ENCODE measurements at places on chromosomes 7 and 10. TPM values are rescaled to one million over a fixed set of nuclear protein-coding genes. Genes with fewer than 3 reads are reported as not detected.

DNA sequence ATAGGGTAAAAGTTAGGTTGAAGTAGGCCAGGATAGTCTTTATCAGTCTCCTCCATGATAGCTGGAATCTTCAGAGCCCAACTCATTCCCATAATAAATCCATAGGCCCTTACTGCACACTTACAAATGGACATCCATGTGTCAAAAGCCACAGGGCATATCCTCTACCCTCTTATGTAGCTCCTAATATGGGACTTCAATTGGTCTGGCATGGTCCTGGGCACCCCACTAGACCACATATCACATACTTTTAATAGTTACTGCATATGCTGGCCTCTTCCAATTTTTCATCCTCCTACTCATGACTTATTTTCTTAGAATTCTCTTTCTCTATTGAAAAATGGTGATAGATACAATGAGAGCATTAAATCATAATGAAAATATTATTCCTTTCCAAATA, 169.3 kb downstream of the MAGI2 start:
- DNase-seq: no peak

- DNase-seq: no peak
These were observed 37.4 kb upstream of the GSAP start for GRCh38 chr7:77453531-77453930.

GRCh38 chr7:18936265-18936664, 181.2 kb downstream of the TWIST1 start:
- DNase-seq: no peak

GRCh38 chr10:124010563-124011131, 82.8 kb downstream of the CHST15 start:
- no peak for DNase-seq

DNA sequence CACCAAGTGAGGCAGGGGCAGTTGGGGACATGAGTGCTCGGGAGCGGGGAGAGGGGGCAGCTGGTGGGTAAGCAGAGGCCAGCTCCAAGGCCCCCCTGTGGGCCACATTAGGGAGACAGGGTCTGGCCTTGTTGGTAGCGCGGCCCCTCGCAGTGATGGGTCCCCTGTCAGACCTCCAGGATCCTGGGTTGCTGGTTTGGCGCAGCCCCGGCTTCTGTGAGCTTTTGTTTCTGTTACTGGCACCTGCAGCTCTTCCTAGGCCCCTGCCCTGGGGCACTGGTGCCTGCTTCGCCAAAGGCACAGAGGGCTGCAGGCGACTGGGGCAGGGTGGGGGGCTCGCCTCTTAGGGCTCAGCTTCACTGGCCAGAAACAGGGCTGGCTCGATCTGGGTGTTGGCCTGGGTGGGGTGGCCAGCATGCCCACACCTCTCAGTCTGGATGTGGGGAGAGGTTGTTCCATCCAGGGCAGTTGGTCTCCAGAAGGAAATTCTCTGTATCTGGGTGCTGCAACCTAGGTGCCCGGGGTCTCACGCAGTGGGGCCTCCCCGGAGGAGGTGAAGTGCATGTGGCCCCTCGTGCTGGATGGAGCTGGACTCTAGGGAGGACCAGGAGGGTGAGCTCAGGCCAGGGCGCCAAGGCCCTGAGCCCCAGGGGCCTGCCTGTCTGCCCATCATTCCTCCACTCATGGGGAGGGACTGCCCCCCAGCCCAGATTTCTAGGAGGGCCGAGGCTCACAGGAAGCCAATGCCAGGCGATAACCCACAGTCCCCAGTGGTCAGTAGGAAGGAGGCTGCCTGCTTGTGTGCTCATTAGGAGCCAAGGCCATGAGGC, 138.6 kb downstream of the LHPP start:
- no peak for DNase-seq

DNA sequence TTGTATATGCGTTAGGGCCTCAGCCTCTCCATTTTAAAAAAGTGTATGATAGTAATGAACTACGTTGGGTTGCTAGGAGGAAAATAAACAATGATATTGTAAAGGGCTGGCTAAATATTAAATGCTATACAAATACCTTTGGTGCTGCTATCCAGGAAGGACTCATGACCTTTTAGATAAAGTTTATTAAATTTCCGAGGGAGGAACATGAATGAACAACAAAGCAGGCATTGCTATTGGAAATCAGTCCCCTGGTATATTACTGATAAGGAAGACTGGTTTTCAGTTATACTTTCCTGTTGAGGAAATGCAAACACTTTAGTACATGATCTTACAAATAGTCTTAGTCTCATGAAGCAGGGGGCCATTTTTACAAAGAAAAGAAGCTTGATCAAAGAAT, 17.2 kb upstream of the AGR2 start:
- DNase-seq: no peak

- DNase-seq: no peak
These were observed 31.6 kb downstream of the ZNF117 start for GRCh38 chr7:64959072-64959747.

GRCh38 chr10:50582046-50582445, 41.7 kb downstream of the SGMS1 start:
- no peak for DNase-seq

DNA sequence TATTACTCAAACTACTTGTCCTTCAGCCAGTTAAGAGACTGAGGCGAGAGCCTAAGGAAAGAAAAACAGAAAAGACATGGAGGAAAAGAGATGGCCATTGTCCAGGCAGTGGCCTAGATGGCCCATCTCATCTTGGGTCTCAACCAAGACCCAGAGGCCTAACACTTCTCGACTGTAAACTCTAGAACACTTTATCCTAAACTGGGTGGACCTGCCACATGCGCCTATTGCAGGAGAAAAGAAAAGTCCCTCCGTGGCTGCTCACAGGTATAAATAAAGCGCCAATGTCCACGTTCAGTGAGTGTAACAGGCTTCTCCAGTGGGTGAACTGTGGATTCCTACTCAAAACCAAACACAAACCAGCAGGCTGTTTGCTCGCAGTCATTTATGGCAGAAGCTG, 92.7 kb upstream of the DDC start:
- DNase-seq: no peak

DNA sequence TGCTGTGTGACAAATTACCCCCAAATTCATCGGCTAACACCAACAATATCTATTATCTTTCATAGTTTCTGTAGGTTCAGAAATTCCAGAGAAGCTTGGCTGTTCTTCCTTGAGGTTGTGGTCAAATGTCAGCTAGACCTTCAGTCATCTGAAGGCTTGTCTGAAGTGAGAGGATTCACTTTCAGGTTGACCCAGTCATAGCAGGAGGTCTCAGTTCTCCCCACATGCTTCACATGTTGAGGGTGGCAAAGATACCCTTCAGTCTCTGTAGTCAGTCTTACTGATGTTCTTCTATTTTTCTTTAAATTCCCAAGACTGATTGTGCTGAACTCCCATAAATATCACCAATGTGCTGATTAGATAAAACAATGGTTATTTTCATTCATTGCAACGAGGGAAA, 1692.0 kb downstream of the REEP3 start:
- no peak for DNase-seq

DNA sequence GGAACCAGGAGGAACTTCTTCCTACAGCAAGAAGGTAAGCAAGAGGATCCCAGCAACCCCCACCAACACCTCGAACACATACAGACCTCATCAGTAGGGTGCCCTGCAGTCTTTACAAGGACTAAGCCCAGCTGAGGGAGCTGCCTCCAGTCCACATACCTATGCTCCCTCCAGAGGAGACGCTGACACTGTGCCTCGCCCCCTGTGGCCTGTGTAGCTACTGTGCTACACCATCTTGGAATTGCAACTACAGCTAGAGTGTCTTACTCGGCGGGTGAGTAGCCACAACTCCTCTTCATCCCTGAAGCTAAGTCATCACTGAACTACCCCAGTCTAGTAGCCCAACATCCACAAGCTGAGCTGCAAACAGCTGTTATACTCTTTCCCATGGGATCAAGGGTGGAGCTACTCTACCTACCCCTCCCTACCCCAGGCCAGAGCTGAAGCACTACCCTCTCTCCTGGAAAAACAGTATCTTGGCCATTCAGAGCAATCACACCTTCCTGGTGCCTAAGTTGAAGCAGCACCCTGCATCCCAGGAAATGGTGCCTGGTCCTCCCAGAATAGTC, 42.2 kb upstream of the CAMK2B start:
- no peak for DNase-seq

DNA sequence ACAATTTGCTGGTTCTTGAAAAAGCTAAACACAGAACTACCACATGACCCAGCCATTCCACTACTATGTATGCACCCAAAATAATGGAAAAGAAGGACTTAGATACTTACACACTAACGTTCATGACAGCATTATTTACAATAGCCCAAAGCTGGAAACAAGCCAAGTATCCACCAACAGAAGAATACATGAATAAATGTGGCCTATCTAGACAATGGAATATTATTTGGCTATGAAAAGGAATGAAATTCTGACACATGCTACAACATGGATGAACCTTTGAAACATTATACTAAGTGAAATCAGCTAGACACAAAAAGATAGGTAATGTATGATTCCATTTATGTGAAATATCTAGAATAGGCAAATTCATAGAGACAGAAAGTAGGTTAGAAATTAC, 67.4 kb upstream of the EXOC4 start:
- DNase-seq: no peak

GARIN1A gene
- 1.2 TPM for polyA plus RNA-seq

TMEM236 gene
- polyA plus RNA-seq: 0.31 TPM

TMEM178B gene
- polyA plus RNA-seq: 0.40 TPM
